ENCODE measurements at places on chromosomes 6 and 20.

DNA sequence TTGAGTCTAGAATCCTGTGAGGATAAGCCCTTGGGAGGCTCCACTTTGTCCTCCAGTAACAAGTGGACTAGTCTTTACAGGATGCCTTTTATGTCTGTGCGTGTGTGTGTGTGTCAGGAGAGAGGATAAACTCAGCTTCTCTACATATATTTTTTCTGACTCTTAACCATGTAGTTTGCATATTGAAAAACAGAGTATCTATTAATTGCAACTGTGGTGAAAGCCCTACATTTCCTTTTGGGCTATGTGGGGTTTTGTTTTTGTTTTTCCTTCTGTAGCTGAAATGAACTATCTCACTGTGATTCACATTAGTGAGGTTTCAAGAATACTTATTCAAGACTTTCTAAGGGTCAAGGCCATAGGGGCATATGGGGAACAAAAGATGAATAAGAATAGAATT is 17.7 kb downstream of the TPBG start:
- DNase-seq = no peak

DNA sequence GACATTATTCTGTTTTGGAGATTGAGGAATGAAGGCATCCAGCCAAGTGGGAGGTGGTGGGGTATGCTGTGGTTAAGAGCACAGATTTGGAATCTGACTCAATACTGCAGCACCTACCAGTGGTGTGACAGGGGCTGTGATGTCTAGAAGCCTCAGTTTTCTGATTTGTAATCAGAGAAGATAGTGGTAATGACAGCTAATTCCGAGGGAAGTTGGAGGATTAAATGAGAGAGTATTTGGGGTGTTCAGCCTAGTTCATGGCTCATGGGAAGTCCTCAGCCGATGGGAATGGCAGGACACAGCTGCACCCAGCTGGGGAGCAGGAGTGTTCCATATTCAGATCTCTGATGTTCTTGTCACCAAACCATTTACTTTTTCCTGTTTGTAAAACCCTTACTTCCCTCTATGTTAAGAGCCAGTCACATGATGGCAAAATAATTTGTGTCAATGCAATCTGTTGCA is 9.3 kb downstream of the SLC9A8 start:
- DNase-seq = no peak

DNA sequence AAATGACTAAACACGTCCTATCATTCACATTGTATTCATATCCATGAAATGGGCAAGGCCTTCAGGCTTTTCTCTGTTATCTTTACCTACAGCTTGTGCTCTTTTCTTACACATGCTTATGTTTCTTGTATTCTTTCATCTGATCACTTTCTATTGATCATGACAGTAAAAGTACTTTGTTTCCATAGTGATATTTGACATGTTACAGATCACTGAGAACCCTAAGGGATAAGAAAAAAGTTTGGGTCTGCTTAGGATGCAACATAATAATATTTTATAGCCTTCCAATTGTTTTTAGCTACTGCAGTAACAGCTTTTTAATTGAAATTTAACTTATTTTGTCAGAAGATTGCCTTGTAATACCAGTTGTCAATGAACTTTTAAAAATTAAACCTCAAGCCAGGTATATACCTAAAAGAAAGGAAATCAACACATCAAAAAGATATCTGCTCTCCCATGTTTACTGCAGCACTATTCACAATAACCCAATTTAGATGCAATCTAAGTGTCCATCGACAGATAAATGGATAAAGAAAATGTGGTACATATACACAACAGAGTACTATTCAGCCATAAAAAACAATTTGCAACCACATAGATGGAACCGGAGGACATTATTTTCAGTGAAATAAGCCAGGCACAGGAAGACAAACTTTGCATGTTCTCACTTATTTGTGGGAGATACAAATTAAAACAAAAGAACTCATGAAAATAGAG is 3.0 kb upstream of the SMIM8 start:
- peak; percentile 93 for DNase-seq

DNA sequence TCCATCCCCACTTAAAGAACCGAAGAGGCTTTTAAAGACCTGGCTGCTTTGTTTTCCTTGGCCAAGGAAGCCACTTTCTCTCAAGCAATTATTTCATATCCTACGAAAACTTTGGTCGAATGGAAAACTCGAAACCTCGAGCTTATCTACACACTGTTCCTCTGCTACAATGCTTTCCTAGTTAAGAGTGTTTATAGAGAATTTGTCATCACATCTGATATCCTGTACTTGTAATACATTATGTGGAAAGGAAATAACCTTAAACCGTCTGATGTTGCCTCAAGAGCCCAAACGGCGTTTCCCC is 28.1 kb downstream of the TFAP2B start:
- DNase-seq = no peak

GRCh38 chr6:84408028-84408427 is 180.6 kb upstream of the CEP162 start:
- DNase-seq = no peak

GRCh38 chr20:20520776-20521175 is 152.9 kb downstream of the INSM1 start:
- DNase-seq = no peak

GRCh38 chr20:21380711-21381110 is 16.6 kb downstream of the NKX2-4 start:
- no peak for DNase-seq

- DNase-seq = no peak
Observed at GRCh38 chr6:37454420-37455140, 21.6 kb downstream of the CMTR1 start.

GRCh38 chr6:169190970-169191369 is 62.7 kb downstream of the THBS2 start:
- no peak for DNase-seq

DNA sequence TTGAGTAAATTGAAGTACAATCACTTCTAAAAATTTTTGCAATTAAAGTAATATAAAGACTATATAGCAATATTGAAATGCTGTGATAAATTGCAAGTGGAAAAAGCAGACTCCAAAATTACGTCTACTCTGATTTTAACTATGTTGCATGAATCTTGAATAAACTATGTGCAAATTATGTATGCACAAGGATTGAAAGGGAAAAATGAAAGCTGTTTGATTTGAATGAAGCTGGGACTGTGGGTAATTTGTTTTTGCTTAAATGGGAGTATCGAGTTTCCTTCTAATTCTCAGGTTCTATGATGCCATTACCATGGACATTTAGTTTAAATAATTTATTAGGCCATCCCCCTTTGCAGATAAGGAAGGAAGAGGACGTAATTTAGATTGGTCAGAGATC is 198.7 kb upstream of the MYLIP start:
- DNase-seq = no peak

DNA sequence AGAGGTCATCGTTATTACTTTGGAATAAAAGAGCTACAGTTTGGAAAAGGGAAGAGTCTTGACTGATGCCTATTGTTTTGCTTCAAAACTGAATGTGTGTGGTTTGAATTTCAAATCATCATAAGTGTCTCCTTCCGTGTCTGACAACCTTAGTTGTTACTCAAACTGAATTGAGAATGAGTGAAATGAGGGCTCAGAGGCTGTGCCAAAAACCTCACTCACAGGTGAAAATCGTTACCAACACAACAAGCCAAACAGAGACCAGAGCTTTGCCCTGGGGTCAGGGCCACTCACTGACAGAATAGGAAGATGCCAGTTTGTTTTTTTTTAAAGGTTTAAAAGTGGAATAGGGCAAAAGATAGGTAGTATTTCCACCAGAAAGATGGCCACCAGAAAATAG is 15.2 kb upstream of the SIRT5 start:
- DNase-seq = no peak

DNA sequence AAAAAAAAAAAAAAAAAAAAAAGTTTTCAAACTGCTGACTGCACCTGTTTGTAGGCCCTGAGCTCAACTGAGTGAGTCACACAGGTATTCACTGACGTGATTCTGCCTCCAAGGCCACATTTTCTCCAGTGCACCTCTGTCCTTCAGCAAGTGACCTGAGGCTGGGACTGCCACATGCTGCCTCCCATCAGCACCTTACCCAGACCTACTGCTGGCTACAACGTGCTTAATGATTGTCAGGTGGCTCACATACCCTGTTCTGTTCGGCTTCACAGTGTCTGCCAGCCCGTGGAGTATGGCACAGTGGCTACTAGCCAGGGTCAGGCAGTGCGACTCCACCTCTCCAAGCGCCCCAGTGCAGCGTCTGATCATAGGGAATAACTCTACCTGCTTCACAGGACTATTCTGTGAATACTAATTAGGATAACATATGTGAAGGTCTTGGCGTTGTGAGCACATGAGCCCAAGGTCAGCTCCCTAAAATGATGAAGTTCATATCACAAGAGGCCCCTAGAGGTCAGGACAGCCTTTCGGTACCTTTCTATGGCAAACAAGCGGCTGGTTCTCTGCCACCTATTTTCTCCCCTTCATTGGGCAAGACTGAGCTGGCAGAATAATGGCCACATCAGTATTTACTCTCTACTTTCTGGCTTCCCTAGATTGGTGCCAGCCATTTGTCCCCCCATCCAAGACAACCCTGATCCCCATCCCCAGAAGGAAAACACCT is 28.1 kb downstream of the RIPOR3 start:
- no peak for DNase-seq

DNA sequence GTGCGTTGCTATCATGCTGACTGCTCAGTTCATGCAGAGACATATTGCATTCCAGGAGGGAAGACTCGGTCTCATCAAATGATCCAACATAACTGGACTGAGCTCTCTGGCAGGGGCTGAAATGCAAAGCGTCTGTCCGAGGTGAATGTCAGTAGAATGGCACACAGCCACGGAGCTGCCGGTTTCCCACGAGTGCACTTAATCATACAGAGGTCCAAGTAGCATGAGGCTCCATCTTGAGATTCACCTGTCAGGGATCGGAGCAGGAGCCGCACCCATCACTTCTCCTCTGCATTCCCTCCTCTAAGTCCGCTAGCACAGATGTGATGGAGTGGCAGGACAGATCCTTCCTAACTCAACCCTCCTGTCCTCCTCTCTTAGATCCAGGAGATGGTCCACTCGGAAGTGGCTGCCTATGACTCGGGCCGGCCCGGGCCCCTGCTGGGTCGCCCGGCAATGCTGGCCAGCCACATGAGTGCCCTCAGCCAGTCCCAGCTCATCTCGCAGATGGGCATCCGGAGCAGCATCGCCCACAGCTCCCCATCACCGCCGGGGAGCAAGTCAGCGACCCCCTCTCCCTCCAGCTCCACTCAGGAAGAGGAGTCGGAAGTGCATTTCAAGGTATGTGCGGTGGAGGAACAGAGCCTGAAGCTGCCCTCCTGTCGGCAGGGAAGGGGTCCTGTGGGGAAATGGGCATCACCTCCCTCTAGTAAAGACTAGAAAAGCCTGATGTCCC is 135.9 kb downstream of the JPH2 start:
- no peak for DNase-seq

GRCh38 chr20:22688485-22688884 is 104.1 kb upstream of the FOXA2 start:
- DNase-seq = no peak

GRCh38 chr6:53333439-53334408 is 15.0 kb downstream of the ELOVL5 start:
- no peak for DNase-seq

- no peak for DNase-seq
Observed at GRCh38 chr20:46350986-46351267, 42.6 kb upstream of the CDH22 start.

- DNase-seq = no peak
Observed at GRCh38 chr20:24968278-24968800, 19.3 kb downstream of the CST7 start.

DNA sequence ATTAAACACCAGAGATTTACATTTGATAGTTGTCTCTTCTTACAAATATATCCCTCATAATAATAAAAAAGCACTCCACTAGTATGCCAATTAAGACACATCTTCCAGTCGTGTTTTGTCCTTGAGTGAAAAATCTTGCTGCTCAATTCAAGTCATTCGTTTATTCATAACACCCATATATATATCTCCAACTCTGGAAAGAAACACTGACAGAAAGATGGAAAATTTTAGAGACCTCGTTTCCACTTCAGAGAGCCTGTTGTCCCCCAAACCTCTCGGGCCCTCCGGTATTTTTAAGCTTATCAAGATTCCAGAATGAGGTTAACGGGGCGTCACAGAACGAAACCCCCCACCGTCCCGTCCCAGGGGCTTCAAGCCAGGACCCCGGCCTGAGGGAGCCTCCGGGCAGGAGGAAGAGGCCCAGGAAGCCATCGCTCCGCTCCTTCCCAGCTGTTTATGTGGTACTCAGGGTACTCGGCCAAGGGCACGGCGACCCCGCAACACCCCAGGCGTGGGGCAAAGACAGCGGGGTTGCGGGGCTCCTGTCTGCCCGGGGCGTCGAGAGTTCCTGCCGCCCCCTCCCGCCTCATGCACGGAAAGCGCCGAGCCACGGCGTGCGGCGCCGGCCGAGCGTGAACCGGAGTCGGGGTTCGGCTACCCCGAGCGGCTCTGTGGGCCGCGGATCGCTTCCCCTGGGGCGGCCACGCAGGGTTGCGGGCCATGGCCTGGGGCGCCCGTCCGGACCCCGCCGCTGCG is 623 bp upstream of the SNX9 start:
- DNase-seq = no peak
